Fibroblast of skin of right biceps (primary cell): ENCODE measurements at places on chromosomes 12 and 14.

DNA sequence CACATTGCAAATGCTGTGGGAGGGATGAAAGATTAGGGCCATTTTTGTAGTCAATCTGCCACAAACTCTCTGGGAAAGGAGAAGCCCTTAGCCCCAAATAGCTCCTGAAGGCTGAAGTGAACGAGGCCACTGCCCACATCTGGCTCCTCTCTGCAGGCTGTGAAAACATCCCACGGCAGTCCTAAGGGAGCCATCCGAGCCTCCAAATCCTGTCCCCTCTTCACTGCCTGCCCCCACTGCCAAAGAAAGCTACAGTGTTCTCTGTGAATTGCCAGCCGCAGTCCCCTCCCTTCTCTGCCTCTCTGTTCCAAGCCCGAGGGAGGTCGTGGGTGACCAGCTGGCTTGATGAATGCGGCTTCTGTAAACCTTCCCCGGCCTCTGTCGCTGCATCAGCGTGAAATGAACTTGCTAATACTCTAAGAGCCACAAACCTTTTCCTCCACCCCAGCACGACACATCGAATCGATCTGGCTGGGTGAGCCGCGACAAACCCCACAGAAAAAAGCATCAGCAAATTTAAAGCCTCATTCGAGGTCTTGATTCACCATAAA, 180.7 kb upstream of the NRXN3 start:
- no peak for DNase-seq

DNA sequence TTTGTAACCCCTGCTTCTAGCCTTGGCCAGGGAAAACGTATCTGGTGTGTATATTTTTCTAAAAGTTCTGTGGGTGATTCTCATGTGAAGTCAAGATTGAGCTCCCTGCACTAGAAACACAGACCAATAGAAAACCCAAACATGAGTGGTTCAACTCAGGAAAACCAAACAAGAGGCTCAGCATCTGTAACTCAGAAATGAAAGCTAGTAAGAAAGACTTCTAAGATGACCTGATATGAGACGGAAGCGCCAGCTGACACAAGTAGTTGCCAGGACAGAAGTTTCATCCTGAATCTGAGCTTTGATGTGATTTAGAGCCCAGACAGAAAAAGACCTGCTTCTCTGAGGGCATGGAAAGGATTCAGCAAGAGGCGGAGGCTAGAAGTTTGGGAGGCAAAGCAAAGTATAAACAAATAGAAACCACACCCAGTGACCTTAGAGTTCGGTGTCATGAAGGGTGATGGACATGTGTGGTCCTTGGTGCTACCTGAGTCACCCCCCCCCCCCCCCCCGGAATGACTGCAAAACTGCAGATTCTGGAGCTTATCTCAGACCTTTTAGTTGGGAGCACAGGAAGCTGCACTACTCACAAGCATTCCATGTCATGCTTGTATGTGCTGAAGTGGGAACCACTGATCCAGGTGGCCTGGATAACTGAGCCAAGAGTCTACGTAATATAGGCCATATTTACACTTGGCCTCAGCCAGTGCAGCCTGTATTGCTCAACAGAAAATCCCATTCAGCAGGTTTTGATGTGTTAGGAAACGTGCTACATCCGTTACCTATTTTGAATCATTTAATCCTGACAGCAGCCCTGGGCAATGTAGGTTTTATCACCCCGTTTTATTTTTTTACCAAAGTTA, 191.3 kb downstream of the ANO6 start:
- no peak for DNase-seq

GRCh38 chr14:64279704-64280668, 14.2 kb downstream of the ESR2 start:
- DNase-seq = no peak

GRCh38 chr14:98910061-98910460, 361.9 kb downstream of the BCL11B start:
- DNase-seq = no peak

DNA sequence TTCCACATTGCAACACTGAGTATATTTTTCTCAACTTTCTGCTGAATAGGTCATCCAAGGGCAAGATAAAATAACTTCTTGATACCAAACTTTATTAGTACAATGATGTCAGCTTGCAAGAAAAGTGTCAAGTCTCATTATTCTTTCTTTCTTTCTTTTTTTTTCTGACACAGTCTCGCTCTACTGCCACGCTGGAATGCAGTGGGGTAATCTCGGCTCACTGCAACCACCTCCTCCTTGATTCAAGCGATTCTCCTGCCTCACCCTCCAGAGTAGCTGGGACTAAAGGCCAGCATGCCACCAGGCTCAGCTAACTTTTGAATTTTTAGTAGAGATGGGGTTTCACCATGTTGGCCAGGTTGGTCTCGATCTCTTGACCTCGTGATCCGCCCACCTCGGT, 523.4 kb downstream of the FSCB start:
- no peak for DNase-seq

DNA sequence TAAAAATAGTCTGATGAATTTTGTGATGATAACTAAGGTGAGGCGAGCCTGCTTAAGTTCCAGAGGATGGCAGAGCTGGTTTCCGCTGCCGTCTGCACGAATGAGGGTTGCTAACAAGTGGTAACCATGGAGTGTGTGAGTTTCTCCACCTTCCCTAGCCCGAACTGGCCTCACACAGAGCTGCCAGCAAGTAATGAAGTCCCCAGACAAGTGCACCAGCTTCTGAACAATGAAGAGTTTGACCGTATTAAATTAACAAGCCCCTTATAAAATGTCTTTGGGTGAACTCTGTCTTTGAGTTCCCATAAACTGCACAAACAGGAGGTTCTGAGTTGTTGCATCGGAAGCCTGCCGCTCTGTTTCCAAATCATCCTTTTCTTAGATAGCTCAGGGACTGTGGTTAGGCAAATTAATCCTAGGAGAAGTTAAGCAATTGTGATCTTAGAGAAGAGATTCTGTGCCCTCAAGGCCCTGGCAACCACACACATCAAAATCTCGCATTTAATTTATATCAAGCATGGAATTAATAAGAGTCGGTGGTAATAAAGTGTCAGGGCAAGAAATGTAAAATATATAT, 274.1 kb upstream of the DAAM1 start:
- DNase-seq = no peak

DNA sequence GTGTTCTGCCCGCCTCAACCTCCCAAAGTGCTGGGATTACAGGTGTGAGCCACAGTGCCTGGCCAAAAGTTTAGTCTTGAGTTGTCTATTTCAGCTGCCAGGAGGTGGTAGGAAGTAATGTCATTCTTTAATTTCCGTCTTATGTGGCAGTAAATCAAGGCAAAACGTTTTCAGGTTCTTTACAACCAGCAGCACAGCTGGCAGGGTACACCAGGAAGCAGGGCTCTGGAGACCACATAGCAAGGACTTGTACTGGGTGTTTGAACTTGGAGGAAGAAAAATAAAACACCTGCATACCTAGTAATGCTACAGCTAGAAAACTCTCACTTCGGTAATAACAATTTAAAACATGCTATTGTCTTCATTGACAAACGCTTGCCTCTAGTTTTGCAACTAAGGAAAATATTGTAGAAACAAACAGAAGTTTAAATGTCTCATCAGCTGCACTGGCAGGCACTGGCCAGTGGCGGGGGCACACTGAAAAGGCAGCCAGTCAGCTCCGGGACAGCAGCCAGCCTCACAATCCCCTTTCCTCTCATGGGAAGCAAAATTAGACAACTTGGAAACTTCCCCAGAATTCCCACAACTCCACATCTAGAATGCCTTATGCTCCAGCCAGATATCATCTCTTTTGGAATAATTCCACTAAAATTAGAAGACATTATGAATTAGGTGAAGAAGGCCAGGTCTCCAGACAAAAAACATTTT, 72.2 kb downstream of the CLIP1 start:
- DNase-seq = peak; percentile 82

- DNase-seq = no peak
Measured at GRCh38 chr14:61631045-61631687, 64.1 kb upstream of the HIF1A start.

DNA sequence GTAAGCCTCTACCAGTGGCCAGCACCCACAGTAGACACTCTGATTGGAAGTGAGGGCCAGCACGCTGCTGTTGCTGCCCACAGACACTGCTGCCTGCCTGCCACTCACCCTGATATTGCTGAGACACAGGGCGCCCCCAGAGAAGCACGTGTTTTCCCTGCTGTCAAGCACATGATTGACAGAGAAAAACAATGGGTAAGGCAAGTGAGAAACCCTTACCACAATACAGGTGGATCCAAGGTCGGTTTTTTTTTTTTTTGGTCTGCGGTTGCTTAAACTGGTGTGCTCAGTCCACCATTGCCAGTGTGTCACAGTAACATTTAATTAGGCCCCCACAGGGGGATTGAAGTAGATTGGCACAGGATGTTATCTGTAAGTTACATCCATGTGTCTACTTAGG, 65.9 kb downstream of the WDR20 start:
- no peak for DNase-seq

DNA sequence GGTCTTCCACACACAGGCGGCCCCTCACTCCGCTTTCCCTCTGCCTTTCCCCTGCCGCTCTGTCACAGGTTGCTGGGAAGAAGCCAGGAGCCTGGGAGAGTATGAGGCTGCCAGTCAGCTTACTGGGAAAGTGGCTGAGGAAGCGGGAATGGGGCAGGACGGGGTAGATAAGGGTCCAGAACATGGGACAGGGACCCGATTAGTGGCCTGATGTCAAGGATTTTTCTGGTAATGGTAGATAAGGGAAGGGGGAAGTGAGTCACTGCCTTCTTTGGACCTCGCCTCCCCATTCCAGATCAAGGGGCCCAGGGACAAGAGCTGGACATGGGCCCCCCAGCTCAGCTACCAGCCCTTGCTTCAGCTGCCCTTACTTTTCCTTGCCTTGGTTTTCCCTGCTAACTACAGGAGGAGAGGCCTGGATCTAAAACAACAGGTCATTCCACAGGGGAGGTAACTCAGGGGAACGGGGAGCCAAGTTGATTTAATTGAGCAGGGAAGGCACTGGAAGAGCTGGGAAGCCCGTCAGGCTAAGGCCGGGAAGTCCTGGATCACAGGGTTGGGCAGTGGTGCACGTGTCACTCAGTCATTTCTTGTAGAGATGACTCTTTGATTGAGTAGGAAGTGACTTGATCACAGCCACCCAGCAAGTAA, 3.5 kb upstream of the LPAR5 start:
- DNase-seq = no peak

DNA sequence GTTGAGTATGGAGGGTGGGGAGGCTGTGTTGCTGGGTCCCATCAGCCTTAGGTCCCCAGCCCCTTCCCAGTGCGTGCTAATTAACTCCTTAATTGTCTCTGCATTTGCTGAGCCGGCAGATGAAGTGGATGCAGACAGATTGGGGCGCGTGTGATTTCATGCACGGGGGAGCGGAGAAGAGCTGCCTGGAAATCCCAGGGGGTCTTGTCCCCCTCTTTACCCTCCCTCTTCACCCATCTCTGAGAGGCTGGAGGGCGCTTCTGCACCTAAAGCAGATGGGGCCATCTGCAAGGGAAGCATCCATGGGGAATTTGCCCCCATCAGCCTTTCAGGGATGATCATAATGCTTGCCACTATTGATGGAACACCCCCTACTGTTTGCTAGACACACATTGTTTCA, 4.4 kb upstream of the ASIC1 start:
- no peak for DNase-seq

DNA sequence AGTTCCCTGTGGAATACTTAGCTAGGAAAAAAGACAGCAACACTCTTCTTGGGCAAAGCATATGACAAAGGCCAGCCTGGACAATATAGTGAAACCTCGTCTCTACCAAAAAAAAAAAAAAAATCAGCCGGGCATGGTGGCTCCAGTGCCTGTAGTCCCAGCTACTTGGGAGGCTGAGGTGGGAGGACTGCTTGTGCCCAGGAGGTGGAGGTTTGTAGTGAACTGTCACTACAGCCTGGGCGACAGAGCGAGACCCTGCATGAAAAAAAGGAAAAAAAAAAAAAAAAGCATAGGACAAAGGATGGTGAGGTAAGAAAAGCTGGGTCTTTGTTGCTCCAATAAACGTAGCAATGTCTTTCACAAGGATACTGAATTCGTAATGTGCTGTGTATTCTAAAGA, 1.1 kb downstream of the TXNDC16 start:
- no peak for DNase-seq

GRCh38 chr14:52875707-52876106, 75.1 kb downstream of the FERMT2 start:
- no peak for DNase-seq

DNA sequence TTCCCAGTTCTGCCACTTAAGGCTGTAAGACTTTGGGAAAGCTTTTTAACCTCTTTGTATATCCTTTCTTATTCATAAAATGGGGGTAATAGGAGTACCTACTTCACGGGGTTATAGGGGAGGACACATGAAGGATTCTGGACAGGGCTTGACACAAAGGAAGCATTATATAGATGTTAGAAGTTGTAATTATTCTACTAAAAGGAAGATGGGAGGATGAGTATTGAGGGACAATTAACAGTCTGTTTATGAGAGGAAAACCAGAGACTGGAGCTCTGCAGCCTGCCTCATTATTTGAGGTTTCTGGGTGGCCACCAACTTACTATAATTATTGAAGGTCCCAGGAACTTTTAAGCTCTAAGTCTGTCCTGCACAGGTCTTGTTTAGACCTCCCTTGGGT, 34.0 kb downstream of the PELI2 start:
- DNase-seq = no peak

DNA sequence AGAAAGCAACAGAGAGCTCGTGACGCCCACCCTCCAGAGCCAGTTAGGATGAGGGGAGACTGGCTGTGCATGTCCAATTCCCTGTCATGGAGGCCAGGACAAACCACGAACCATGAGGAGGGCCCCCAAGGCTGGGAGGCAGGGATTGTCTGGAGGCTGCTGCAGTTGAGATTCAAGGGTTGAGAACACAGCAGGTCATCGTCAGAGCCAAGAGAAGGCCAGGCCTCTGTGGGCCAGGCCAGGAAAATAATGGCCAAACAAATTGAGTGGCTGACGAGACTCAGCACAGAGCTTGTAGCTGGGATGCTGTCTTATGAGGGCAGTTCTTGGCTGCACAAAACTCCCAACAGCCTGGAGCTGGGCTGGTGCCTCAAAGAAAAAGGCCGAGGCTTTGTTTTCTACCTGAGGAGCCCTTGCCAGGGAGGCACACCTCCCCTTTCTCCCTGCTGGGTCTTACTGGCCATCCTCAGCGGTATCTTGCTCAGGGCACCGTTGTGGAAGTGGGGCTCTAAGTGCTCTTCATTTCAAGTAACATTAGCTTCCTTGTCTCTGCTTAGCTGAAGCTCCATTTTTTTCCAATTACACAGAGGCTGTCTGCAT, 665.9 kb downstream of the BCL11B start:
- no peak for DNase-seq

GRCh38 chr12:13504074-13504473, 307.5 kb downstream of the EMP1 start:
- DNase-seq = peak; percentile 36

- no peak for DNase-seq
Measured at GRCh38 chr12:106975098-106975497, 11.8 kb downstream of the MTERF2 start.

- DNase-seq = peak; percentile 1
Measured at GRCh38 chr14:48584031-48584430, 908.6 kb upstream of the MDGA2 start.
